ENCODE measurements at places on chromosomes 1 and 21.

DNA sequence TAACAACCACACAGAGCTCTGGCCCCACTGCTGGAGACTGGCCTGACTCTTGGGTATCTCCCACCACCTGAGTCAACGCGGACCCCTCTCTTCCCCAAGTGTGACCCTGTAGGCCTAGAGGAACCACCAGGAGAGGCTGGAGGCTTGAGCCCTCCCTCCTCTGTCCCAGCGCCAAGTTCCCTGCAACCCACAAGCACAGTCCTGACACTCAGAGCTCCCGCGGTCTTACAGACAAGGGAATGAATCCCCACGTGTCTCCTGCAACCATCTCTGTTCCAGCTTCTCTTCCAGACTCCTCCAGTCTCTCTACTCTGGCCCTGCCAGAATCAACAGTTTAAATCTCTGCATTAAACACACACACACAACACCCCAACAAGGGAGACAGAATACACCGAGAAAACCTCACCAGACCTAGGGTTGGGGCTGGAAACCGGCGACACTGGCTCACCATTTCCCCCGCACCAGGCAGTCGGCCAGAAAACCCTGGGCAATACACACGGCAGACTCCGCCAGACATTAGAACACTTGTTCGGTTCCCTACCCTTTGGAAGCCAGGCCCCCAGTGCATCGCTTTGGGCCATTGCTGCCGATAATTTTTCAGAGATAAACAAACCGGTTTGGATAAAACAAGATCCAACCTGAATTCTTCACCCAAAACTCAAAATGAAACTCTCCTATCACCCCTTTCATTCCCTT lies 21.7 kb downstream of the CASZ1 start:
- no peak for DNase-seq

DNA sequence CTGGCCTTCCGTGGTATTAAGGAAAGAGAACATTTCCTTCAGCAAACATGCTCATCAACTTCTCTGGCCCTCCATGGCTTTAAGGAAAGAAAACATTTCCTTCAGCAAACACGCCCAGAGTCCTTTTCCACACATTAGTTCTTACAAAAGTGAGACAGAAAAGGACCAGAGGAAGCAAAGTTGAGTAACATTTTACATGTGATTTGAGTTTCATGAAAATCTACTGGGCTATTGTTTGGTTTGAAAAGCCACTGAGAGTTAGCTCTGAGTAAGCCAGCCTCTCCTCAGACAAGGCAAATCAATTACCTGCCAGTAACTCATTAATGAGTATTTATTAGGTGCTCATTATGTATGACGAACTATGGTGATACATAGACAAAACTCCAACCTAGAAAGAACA lies 78.0 kb downstream of the NID1 start:
- DNase-seq = no peak

DNA sequence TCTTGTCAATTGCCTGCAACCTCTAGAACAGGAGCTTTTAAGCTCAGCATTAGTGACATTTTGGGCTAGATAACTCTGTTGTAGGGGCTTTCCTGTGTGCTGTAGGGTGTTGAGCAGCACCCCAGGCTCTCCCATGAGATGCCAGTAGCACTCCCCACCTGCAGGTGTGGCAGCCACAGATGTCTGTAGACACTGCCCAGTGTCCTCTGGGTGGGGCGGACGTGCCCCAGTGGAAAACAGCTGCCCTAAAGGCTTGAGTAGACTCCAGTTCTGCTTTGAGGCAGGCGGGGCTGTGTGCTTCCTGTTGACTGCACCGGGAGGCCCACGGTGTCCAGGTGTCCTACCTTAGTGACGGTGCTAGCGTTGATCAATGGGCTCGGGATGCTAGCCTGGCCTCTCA lies 16.9 kb upstream of the PWP2 start:
- no peak for DNase-seq

DNA sequence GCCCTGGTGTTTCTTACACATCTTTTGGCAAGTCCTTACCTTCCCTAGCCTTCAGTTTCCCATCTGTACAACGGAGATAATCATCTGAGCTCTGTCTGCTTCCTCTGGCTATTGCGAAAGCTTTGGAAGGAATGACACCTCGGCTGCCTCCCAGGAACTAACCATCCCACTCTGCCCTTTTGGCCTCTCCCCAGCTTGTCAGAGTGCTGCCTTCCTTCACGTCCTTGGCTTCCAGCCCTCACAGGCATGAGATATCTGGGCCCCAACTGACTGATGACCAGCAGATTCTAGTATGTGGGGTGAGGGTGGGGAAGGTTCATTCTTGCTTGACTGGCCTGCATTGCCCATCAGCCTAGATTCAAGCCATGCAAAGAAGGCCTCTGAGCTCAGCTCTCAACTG lies 253.1 kb upstream of the FGGY start:
- DNase-seq = peak; percentile 29

DNA sequence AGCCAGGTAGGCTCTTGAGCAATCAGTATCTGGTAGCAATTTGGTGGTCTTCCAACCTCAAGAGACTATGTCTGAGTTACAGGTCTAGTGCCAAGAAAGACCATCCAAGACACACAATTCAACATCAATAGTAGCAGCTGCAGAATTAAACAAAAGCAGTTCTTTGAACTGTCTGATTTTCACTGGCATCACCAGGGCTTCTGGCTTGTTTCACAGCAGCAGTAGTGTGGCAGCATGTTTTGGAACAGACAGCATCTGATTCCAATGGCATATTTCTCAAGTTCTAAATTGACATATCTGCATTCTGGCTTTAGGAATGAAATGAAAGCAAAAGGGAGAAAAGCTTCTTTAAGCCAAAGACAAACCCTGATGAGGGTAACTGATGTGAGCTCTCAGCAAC lies 334.7 kb upstream of the PRMT6 start:
- DNase-seq = no peak

GRCh38 chr1:39836595-39837110 lies 46.7 kb downstream of the TRIT1 start:
- DNase-seq = no peak

DNA sequence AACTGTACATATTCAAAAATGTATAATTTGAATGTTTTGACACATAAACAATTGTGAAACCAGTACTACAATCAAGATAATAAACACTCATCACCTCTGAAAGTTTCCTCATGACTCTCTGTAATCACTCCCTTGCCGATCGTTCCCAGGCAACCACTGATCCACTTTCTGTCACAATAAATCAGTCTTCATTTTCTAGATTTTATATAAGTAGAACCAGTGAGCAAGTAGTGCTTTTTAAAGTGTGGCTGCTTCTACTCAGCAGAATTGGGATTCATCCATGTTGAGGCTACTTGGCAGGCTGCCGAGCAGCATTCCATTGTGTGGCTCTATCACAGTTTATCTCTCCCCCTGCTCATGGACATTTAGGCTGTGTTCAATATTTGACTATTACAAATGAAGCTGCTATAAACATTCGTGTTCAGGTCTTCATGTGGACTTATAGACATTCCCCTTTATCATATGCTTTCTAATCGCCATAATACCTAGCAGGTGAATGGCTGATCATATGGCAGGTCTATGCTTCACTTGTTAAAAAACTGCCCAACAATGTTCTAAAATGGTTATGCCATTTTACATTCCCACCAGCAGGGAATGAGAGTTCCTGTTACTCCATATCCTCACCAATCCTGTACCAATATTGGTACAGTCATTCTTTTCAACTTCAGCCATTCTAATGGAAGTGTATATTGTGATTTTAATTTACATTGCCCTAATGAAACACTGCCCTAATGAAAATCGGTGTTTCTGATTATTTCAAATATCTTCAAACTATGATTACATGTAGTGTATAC lies 20.5 kb downstream of the TEX38 start:
- no peak for DNase-seq

GRCh38 chr1:183582021-183582713 lies 8.1 kb downstream of the NCF2 start:
- no peak for DNase-seq

DNA sequence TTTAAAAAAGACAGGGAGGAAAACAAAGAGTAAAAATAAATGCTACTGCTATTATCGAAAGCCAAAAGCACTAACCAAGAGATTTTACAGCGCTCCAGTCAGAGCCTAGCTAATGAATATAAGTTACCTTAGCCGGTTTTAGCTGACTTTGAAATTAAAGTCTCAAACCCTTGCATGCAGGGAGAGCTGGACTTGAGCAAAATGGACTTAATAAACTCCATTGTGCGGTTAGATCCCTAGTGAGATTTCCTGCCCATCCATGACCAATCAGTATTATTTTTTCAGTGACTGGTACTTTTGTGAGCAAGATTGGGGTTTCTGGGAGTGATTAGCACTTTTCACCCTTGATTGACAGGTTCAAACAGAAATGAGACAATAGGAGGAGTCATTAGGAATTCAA lies 333.4 kb upstream of the ADGRL2 start:
- DNase-seq = no peak

- DNase-seq = no peak
Observed at GRCh38 chr21:38931291-38931690, 125.6 kb downstream of the ETS2 start.

GRCh38 chr1:116911188-116911553 lies 1.5 kb downstream of the PTGFRN start:
- no peak for DNase-seq

GRCh38 chr1:3011631-3012455 lies 9.4 kb upstream of the ACTRT2 start:
- DNase-seq = no peak

DNA sequence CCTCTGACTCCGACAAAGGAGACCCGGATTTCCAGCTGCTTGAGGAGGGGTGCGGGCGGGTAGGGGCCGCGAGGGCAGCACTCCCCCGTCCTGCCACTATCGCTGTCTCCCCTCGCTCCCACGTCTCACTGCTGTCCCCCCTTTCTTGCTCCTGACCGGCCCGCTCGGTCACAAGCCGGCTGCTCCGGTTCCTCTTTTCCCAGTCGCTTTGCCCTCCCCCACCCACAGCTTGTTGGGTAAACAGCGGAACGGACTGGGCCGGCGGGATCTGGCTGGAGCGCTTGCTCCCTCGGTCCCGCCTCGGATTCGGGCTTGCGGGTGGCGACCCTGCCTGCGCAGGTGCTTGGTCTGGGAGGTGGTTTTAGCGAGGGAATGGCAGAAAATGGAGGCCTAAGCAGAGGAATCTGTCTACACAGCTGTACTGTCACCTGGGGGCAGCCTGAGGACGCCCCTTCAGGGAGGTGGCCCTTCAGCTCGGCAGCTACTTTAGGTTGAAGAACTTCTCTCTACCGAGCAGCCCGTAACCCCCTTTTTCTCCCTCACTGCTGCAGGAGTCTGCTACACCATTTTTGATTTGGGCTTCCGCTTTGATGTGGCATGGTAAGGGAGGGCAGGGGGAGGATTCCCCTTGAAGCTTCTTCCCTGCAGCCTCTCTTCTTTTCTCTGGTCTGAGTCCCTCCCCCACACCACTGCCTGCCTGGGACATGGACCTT lies 645 bp downstream of the ATP6V0B start:
- peak; percentile 56 for DNase-seq

- DNase-seq = no peak
Observed at GRCh38 chr1:43253173-43253572, 16.6 kb upstream of the TMEM125 start.

- DNase-seq = no peak
Observed at GRCh38 chr1:168098534-168099320, 38.0 kb downstream of the GPR161 start.

DNA sequence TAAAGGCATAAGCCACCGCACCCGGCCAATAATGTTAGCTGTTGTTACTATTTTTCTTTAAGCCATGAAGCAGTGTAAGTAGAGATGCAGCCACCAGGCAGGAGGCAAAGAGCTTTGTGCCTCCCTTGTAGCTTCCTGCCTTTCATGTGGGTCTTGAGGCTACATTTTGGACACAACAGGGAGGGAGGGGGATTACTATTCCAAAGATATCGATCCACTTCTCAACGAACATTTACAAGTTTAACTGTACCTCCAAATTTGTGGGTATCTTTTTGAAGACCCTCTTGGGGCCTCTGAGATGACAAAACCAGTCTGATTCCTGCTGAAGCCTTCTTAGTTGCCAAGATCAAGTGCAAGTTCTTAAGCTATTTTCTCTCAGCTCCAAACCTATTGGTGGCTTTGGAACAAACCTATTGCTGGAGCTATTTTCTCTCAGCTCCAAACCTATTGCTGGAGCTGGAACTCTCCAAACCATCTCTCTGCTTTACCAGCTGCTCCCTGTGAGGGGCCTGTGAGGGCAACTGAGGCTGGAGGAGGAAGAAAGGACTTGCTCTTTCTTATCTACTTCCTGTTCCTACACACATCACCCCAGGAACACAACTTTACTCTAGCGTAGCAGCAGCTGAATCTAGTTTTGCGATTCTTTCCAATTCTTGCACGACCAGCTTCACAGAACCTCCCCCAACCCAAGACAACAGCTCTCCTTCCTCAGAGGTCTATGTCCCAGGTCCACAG lies 16.1 kb upstream of the RCAN3 start:
- DNase-seq = no peak

DNA sequence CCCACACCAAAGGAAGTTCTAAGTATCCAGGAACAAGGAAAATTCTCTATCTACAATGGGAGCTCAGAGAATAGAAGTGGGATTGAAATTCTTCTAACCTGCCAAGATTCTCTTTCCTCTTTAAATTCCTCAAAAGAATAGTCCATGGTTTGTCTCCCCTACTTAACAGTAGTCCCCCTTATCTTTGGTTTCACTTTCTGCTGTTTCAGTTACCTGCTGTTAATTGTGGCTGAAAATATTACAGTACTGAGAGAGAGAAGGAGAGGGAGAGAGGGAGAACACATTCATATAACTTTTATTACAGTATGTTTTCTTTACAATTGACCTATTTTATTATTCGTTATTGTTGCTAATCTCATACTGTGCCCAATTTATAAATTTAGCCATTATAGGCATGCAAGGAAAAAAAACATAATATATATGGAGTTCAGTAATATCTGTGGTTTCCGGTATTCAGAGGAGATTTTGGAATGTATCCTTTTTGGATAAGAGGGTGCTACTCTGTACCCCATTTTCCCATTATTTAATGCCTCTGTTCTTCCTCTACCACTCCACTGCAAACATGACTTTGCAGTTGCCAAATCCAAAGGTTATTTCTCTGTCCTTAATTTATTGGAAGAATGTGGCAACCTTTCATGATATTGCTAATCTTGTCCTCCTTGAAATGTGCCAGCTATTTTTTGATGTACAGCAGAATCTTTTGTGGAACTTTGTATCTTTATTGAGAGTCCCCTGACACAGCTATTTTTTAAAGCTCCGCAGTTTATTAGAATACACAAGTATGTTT lies 68.0 kb downstream of the USP25 start:
- DNase-seq = peak; percentile 23

All from common myeloid progenitor, CD34-positive (primary cell).